Renal cortex interstitium (tissue), 15 donors: ENCODE measurements at places on chromosomes 2 and 18.
A peak's percentile ranks its signal among the peaks of the same experiment; 100 is the strongest.

GRCh38 chr2:239444626-239445577, 44.1 kb upstream of the HDAC4 start:
- DNase-seq, result no peak

- DNase-seq, result no peak
Measured at GRCh38 chr18:50313031-50313607, 25.6 kb upstream of the CXXC1 start.

DNA sequence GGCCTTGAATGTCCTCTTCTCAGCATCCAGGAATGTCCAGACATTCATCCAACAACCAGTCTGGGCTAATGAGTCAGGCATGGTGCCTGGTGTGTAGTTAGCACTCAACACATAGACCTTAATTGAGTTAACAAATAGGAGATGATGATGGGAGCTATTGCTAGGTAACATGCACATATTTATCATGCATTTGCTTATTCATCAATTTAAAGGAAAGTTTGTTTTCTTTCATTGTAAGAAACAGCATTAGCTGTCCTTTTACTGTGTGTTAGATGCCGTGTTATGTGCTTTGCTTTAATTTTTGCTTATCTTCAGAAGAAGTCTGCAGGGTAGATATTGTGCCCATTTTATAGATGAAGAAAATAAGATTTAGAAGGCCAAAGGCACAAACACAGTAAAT, 43.2 kb downstream of the TSN start:
- DNase-seq, result no peak

GRCh38 chr2:174634130-174635014, 36.8 kb upstream of the WIPF1 start:
- DNase-seq, result no peak

- DNase-seq, result no peak
Measured at GRCh38 chr2:209505410-209505809, 81.6 kb downstream of the MAP2 start.

- DNase-seq, result no peak
Measured at GRCh38 chr18:9539283-9539682, 64.0 kb downstream of the RALBP1 start.

- no peak for DNase-seq
Measured at GRCh38 chr2:58767828-58768714, 526.9 kb upstream of the FANCL start.

DNA sequence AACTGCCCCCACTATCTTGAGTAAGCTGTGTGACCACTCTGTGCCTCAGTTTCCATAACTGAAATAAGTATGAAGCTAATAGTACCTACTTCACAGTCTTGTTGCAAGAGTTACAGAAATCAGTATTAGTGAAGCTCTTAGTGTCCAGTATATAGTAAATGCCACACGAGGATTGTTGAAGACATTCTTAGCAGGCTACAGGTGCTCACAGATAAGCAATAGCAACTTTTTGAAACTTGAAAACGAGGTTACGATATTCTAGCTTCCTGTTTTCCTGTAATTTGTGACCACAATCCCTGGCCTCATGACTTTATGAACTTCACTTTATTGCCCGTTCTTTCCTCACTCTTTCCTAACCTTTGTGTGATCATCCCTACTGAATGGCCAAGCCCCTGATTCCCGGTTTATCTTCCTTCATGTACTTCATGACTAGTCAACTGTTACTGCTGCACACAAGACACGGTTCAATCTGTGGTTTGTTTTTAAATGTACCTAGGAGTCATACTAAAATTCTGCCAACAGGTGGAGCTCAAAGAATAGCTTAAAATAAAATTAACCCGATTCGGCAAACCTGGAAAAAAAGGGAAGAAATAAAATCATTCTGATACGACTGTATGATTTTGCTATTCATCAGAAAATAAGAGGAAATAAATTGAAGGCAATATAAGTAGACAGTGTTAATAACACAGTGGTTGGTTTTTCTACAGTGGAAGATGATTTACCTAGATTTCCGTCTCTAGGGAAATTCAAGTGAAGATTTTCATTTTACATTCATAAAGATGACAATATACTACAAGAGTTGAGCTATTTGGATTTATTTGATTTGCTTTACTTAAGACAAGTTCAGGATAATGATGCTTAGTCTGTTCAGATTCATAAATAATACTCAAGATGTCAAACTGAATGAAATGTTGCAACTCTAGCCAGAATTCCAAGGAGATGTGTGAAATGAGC, 38.1 kb upstream of the STAT1 start:
- peak; percentile 44 for DNase-seq

DNA sequence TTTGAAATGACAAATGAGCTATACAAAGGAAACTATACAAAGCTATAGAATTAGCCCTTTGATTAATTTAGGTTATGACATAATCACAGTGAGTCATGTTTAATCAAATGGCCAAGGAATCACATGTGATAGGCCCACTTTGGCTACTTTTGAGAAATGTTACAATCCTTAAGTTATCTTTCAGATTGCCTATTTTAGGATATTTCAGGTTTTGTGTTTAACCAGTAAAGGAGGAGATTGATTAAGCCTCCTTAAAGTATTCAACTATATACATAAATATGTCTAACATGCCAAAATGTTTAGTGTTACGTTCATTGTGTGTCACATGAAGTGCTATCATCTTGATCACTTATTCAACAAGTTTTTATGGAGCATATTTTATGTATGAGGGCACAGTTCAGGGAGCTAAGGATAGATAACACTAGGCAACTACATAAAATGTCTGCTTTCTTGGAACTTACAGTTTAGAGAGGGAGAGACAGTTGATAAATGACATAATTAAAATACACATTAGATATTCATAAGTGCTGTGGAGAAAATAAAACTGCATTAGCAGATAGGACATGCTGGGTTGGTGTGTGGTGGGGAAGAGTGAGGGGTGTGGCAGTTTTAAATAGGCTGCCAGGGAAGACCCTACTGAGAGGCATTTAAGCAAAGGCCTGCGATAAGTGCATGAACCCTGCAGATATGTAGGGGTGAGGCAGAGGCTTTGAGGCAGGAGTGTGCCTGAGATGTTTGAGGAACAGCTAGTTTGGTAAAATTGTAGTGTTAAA, 77.2 kb downstream of the LTBP1 start:
- no peak for DNase-seq

DNA sequence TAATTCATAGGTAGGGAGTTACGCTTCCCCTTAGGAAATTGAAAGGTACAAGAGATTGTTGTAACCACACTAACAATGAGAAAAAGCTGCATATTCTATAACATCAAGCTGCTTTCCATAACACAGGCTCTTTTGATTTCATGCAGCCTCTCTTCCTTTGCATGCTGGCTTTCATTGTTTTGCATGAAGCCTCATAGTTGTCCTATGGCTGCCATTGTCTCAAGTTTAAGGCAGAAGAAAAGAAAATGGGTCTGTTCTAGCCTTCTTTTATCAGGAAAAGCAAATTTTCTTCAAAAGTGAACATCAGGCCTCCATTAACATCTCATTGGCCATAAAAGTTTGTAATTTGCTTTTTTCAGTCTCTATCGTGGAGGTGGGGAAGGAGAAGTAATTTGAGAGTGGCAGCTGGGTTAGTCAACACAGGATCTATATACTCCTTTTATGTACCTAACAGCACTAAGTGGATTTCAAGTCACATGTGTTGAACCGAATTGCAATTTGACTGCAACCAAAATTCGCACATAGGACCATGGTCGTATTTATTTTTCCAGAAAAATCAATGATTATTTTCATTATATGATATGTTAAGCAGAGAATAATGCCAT, 248.5 kb upstream of the RND3 start:
- DNase-seq, result no peak

GRCh38 chr2:7887441-7887840, 794.4 kb upstream of the ID2 start:
- no peak for DNase-seq

DNA sequence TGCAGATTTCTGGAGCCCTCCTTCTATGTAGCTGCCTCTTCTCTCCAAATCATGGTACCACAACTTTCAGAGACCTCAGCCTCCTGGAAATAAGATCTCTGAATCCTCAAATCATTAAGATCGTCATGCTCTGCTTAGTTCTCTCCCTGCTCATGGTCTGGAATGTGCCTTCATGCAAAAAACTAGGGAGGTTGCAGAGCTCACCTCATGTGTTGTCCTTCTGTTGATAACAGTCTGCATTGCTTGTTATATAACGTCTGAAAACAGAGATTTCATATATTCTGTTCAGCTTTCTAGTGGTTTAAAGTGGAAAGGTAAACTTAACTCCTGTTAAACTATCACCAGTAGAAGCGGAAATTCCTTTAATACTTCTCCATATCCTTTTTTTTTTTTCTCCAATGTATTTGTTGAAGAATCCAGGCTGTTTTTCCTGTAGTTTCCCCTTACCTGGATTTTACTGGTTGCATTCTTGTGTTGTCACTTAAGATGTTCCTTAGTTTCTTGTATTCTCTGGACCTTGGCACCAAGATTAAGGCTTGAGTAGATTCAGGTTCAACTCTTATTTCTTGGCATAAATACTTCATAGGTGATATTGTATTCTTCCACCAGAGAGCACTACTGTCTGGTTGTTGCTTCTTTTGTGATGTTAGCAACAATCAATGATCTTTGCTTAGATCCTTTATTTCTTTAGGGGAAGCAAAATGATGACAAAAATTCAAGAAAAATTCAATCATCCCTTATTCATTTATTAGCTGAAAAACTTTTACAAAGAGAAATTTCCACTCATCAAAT, 211.3 kb downstream of the LOXHD1 start:
- no peak for DNase-seq

DNA sequence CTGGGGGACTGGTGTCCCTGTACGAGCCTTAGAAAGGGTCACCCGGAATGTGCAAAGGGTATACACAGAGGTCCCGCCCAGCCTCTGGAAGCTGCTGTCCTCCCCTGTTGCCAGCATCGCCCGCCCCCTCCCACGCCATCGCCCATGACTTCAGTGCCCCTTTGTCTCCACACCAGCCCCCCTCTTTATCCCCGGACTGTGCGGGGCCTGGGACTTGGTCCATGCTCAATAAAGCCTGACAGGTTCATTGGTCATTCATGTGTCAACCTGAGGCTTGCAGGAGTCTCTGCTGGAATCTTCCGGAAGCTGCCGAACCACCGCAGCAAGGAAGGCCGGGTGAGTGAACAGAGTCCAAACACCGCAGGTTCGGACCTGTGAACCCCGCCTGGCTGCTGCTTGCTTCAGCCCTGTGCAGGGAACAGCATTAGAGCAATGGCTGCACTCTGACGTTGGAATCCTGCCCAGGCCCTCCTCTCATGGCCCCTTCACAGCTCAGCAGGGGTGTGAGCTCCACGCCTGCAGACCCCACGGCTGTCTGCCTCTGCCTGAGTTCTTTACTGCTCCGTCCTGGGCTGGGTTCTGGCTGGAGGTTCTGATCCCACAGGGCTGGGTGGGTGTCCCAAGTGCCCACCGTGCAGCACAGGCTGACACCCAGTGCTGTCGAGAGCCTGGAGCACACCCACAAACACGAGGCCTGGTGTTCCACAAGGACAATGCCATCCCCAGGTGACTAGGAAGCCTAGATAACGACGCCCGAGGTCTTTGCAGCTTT, 96.5 kb downstream of the SEPTIN10 start:
- no peak for DNase-seq

DNA sequence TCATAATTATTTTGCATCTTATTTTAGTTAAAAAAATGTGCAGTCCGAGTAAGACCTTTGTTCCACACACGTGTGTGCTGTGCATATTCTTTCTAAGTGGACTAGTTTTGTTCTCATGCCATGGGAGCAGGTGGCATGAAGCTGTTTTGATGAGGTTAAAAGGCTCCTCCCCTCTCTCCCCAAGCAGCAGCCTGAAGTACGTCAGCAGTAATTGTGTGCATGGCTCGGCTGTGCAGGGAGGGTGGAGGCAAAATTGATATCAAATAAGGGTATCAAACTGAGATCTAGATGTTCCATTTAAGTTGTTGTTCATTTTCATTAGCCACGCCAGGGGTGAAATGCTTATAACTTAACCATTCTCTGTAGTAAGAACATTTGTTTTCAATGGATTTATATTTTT, at the start of gene NYAP2:
TSS of gene NYAP2 (plus strand) at position 207 of the 400 bp plus-strand sequence. CDS start 9,171 bp downstream, outside the sequence.
- DNase-seq, result no peak
